ENCODE measurements at places on chromosomes 12 and 14.

DNA sequence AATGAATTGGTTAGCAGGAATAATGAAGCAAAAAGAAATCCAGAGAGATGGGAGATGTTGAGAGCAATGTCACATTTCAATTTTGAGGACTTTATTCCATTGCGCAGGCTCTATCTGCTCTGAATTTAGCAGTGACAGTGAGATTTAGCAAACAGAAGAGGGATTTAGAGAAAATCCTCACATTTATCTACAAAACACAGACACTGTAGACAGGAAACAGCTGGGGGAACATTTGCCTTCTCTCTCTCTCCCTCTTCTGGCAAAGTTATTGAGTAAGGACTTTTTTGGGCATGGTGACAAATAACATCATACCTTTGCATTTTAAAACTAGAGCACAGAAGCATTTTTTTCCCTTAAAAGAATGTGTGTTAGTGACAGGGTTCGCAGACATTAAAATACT, at the start of gene IGF1:
Gene IGF1, minus strand, starts transcription at position 158 of the 400 bp plus-strand sequence. CDS start 182 bp downstream, outside the sequence.
- no peak for DNase-seq

DNA sequence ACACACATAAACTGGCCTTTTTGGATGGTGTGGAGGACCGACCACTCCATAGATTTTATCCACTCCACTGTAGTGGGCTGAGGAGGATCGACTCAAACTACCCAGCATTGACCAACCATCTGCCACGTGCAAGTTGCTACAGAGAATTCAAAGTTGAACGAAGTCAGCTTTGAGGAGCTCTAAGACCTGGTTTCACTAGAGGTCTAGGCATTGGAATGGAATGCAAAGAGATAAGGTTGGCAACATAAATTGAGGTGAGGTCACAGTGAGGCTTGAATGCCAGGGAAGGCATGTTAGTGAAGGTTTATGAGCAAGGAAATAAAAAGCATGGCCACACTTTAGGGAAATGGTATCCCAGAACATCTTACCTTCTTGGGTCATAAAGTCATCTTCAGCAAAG, 14.5 kb downstream of the VWF start:
- no peak for DNase-seq

GRCh38 chr14:44778604-44779003, 183.1 kb downstream of the KLHL28 start:
- no peak for DNase-seq

- no peak for DNase-seq
These were observed 376.0 kb downstream of the LRIG3 start for GRCh38 chr12:58544281-58544680.

GRCh38 chr14:87971010-87971409, 22.0 kb downstream of the GALC start:
- DNase-seq, result no peak

DNA sequence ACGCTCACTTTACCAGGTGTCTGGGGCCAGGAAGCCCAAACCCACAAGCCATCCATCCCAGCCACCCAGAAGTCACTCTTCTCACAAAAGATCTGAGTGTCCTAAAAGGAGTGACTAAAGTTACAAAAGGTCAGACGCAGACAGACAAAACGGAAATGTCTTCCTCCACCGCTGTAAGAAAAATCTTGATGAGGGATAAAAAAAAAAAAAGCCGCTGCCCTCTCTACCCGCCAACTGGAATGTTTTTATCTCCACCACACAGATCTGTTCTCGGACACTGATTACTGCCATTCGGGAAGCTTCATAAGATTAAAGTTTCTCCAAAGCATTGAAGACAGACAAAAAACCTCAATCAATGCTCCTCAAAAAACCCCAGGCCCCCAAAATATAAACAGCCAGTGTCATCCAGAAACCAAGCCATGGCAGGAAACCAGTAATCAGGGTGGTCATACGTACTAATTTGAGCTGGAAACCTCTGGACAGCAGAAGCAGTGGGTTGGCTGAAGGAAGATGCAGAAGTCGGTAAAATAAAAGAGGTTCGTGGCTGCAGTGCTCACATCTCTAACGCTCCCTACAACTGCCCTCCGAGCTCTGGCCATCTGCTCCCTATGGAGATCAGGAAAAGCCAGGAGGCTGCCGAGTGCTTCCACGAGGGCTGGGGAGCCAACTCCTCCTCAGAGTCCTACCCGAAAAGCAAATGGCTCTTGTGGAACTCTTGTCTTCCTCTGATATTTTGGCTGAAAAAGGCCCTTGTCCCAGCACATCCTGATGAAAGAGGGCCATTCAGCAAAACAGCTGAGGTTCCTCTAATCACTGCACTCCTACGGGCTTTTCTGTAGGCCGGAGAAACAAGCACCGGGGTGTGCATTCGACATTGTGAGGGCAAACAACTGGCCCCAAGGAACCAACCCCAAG, 30.3 kb downstream of the SSH1 start:
- peak; percentile 76 for DNase-seq

DNA sequence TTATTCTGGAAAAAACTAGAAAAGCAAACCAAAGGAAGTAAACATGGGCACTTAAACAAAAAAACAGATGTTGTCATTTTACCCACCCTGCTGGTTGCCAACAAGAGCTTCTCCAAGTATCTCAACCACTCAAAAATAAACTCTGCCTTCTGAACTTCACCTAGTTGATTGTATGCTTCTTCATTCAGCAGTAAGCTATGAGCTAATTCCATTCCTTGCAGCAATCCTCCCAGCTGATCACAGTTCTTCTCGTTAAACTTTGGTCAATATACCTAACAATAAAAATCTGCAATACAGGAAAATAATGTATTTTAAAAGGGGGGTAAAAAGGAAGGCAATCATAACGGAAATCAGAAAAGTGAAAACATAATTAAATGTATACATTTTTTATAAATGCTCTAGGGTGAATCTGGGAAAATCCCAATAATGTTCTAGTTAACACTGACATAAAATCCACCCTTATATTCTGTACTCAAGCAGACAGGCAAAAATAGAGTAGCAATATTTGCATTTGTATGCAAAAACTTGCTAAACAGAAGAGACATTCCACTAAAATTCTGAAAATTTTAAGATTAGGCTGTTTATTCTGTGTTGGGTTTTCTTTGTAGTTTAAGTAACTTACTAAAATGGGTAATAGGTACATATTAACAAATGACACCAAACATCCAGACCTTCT, 17.4 kb downstream of the HEATR5A start:
- no peak for DNase-seq

All from cerebellum (tissue), 4 donors.